ENCODE measurements at places on chromosomes 6 and 20. TPM values are rescaled to one million over a fixed set of nuclear protein-coding genes. Genes with fewer than 3 reads are reported as not detected.

The DEFB124 gene
- not detected for total RNA-seq

DNA sequence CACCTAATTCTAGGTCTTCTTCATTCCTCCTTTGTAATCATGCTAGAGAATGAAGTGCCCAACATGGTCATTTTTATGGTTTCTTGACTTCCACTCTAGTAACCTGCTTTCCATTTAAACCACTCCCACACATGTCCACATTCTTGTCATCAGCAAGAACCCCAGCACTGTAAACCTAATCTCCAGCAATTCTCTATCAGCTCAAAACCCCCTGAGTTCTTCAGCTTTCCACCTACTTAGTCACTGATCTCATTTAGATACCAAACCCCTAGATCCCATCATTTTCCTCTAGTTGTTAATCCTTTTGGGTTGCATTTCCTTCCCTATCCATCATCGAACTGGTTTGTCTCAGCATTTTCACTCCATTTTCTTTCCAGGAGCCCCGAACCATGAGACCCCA, 49.7 kb downstream of the GOPC start:
- no peaks in the 10 kb centered on the region for H3K36me3 ChIP-seq
- no peaks in the 10 kb centered on the region for H3K27me3 ChIP-seq
- H3K4me3 ChIP-seq: no peak overlapping the region
- DNase-seq: no peak

The ECT2L gene
- 0.33 TPM for total RNA-seq

DNA sequence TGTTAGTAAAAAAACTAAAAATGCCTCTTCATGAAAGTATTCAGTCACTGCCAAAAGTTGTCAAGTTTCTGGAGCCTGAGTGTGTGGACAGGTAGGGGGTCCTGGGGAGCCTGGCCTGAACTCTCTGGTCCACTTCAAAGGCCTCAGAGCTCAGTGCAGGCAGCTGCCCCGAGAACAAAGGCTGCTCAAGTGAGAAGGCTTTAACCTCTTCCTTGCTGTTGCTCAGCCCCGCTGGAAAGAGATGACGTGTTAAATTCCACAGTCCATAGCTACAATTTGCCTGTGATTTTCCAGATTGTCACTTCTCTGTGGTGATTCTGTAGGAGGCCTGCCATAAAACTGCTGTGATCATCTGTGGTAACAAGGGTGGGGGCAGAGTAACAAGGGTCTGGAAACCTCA, 96.9 kb downstream of the FAM120B start:
- no peak overlapping the region for H3K4me3 ChIP-seq
- no peak for DNase-seq
- H3K27me3 ChIP-seq: no peaks in the 10 kb centered on the region
- no peak overlapping the region for H3K27ac ChIP-seq

The LST1 gene
- total RNA-seq: 8.8 TPM

GRCh38 chr20:60206259-60206658, 248.0 kb downstream of the CDH26 start:
- DNase-seq: no peak
- H3K4me1 ChIP-seq: no peaks in the 10 kb centered on the region
- no peaks in the 10 kb centered on the region for H3K36me3 ChIP-seq
- H3K27me3 ChIP-seq: no peaks in the 10 kb centered on the region

The EPHA7 gene
- total RNA-seq: 0.66 TPM

DNA sequence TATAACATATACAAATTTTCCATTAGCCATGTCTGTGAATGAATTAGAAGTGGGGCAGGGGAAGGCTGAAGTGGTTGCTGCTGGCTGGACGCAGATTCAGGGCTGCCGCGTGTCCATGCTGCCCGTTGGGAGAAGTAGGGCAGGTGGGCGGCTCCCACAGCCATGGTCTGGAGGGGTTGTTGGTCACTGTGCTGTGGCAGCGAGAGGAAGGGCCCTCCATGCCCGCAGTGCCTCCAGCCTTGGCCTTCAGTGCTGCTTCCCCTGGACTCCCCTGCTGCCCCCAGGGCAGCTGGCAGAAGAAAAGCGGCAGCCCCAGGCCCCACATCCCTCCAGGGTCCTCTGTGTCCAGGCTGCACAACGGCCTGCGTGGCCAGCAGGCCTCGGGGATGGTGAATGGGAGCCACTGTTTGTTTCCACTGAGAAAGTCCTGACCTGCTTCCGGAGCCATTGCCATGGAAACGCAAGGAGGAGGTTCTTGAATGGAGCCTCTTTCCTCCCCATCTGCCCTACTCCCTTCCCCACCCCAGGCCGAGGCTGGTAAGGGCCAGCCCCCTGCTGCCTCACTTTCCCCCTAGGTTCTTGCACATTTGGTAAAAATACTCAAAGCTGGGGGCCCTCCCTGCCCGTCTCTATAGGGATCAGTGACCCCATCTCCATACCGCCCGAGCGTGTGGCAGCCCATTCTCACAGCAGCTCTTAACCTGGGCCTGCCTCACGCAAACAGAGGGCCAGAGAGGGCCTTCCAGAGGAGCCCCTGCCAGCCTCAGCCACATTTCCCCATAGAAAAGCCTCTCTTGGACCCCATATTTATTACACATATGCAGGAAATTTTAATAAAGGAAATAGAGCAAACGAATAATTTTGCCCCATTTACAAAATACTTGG, 113.3 kb downstream of the SASH1 start:
- no peak overlapping the region for H3K27ac ChIP-seq
- no peaks in the 10 kb centered on the region for H3K36me3 ChIP-seq
- H3K4me1 ChIP-seq: peaks cover 5% of the 10 kb centered on the region
- H3K4me3 ChIP-seq: no peak overlapping the region

- no peaks in the 10 kb centered on the region for H3K4me1 ChIP-seq
- no peak for DNase-seq
- no peak overlapping the region for H3K27ac ChIP-seq
Observed at GRCh38 chr6:130696806-130697205, 130.4 kb upstream of the SMLR1 start.

- no peak for DNase-seq
- no peaks in the 10 kb centered on the region for H3K36me3 ChIP-seq
- no peak overlapping the region for H3K27ac ChIP-seq
- no peaks in the 10 kb centered on the region for H3K27me3 ChIP-seq
- H3K4me3 ChIP-seq: no peak overlapping the region
Observed at GRCh38 chr20:33251496-33251895, 15.7 kb downstream of the BPIFA1 start.

The NFATC2 gene
- 5.9 TPM for total RNA-seq

DNA sequence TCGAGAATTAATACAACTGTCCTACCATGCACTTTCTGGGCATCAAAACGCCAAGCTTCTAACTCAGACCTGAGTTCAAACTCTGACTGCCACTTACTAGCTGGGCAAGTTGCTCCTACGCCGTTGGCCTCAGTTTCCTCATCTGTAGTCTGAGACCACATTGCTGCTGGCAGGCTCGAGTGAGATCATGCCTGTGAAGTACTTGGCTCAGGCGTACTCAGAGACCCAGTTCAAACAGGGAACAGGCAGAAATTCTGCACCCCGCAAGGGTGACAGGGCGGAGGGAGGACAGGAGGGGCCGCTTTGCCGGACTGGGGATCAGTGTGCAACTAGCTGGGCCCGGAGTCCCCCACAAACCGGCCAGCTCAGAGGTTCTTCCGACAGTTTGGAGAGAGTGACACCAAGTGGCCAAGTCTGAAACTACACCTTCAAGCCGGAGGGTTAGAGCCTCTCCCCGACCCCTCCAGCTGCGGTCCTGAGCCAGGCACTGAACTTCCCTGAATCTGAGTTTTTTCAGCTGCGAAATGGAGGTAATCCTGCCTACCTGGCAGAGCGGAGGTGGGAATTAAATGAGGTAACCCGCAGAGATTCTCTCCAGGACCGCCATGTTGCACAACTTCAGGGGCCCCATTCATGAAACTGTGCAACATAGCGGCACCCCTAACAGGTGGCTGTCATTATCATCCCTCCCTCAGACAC, 46.0 kb upstream of the PTPN1 start:
- DNase-seq: no peak
- H3K27me3 ChIP-seq: no peaks in the 10 kb centered on the region
- H3K27ac ChIP-seq: no peak overlapping the region

The FAM217A gene
- total RNA-seq: not detected

The TAGAP gene
- 4.1 TPM for total RNA-seq

DNA sequence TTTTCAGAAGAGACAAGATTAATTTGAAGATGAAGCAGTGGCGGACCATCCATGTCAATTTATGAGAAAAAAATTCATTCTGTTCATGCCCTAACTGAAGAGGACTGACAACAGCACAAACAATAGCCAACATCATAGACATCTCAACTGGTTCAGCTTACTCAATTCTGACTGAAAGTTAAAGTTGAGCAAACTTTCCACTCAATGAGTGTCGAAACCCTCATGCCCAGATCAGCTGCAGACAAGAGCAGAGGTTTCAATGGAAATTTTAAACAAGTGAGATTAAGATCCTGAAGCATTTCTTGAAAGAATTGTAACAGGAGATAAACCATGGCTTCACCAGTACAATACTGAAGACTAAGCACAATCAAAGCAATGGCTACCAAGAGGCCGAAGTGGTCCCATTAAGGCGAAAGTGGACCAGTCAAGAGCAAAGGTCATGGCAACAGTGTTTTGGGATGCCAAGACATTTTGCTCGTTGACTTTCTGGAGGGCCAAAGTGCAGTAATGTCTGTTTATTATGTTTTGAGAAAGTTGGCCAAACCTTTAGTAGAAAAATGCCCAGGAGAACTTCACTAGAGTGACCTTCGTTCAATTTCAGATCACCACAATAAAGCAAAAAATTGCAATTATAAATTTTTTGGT, 6.1 kb upstream of the SFT2D1 start:
- no peak overlapping the region for H3K4me3 ChIP-seq

DNA sequence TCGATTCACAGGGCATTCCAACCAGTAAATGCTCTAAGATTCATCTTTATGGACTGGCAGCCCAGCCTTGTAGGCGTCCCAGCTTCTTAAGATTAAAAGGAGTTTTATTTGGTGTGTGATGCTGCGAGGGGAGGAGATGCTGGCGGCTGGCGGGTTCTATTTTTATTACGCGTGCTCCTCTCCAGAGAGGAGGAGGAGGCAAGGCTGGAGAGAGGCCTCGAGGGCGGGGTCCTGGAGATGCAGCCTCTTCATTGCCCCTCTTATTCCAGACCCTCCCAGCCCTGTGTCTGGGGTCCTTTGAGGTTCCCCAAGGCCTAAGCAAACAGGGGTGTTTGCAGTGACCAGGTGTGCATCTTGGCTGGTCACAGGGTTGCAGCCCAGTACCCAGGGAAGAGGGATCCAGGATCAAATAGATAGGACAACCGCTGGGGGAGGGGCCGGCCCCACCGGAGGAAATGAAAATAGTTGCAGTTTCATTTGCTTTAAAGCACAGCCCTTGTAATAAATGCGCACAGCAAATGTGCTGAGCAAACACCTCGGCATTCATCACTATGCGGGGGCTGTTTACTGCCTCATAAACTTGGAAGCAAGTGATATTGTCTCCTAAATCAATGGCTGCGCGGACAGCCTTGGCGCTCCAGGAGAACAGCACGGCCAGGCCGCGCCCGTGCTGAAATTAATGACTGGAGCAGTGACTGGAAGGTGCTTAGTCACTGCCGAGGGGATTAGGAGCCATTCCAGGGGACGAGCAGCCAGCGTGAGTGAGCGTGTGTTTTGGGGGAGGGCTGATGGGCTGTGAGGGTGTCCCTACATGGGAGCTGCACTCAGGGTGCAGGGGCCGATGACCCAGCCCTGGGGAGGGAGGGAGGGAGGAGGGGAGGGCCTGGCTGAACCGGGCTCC, 83.0 kb downstream of the TMEM242 start:
- peak overlapping the region; percentile 10 for H3K4me3 ChIP-seq
- H3K27ac ChIP-seq: peak overlapping the region; percentile 88
- no peaks in the 10 kb centered on the region for H3K27me3 ChIP-seq
- H3K36me3 ChIP-seq: no peaks in the 10 kb centered on the region
- no peak for DNase-seq

DNA sequence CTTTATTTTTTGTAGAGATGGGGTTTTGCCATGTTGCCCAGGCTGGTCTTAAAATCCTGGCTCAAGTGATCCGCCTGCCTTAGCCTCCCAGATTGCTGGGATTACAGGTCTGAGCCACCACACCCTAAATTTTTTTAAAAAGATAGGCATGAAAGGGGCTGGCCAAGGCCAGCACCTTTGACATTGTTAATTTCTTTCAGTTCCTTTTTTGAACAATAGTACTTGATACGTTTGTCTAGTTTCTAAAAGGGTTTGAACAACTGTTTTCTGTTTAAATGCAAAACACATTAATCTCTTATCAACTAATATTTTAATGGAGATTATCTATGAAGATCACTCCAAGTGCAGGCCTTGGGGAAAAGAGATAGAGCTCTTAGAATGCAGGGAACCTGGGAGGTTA, 37.6 kb upstream of the PTPRK start:
- no peak for DNase-seq
- no peak overlapping the region for H3K4me3 ChIP-seq
- H3K27ac ChIP-seq: no peak overlapping the region
- H3K4me1 ChIP-seq: no peaks in the 10 kb centered on the region
- H3K36me3 ChIP-seq: no peaks in the 10 kb centered on the region
- no peaks in the 10 kb centered on the region for H3K27me3 ChIP-seq

GRCh38 chr6:2948228-2949025, 22.9 kb downstream of the SERPINB6 start:
- DNase-seq: no peak
- H3K36me3 ChIP-seq: no peaks in the 10 kb centered on the region
- no peak overlapping the region for H3K27ac ChIP-seq
- no peaks in the 10 kb centered on the region for H3K4me1 ChIP-seq
- no peaks in the 10 kb centered on the region for H3K27me3 ChIP-seq

DNA sequence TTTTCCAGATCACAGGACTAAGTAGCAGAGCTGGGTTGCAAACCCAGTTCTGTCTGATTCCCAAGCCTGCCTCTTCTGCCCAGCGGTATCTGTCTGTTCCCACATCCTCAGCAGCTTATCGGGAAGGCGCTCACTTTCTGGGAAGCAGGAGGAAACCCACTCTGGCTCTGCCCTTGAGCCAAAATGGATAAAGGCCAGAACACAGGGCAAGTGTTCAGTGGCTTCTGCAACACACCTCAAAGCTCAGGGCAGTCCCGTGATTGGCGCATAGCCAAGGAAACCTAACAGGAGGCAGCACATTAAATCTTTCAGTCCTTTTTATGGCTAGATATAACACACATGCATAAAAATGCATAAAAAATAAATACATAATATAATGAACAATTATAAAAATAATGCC, 262.2 kb downstream of the NRN1 start:
- no peak for DNase-seq
- H3K27ac ChIP-seq: no peak overlapping the region
- no peaks in the 10 kb centered on the region for H3K27me3 ChIP-seq
- no peak overlapping the region for H3K4me3 ChIP-seq

All from breast epithelium (tissue), 4 donors.